ENCODE measurements at places on chromosomes 13 and 19.
A peak's percentile ranks its signal among the peaks of the same experiment; 100 is the strongest.

GRCh38 chr19:33299051-33299688, 3.2 kb downstream of the CEBPA start:
- DNase-seq, result no peak

- DNase-seq, result no peak
Measured at GRCh38 chr13:114309806-114310410, 4.4 kb upstream of the CHAMP1 start.

GRCh38 chr19:37007587-37008220, 70.5 kb upstream of the ZNF420 start:
- peak; percentile 36 for DNase-seq

DNA sequence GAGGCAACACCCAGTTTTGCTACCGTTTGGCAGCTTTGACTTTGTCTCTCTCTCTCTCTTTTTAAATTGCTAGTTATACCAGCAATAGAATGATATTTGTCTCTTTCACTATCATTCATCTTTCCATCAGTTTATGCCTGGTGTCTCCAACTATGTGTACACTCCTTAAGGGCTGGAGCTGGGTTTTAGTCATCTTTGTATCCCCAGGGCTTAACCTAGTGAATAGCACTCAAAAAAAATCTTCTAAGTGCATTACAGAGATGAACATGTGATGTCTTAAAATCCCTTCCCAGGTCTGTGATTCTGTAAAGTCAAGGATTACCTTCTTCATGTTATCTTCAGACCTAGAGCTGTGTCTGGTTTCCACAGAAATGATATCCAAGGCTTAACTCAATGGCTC, 7.8 kb upstream of the UBL3 start:
- DNase-seq, result no peak

- no peak for DNase-seq
Measured at GRCh38 chr19:10395436-10395835, 7.9 kb downstream of the CDC37 start.

DNA sequence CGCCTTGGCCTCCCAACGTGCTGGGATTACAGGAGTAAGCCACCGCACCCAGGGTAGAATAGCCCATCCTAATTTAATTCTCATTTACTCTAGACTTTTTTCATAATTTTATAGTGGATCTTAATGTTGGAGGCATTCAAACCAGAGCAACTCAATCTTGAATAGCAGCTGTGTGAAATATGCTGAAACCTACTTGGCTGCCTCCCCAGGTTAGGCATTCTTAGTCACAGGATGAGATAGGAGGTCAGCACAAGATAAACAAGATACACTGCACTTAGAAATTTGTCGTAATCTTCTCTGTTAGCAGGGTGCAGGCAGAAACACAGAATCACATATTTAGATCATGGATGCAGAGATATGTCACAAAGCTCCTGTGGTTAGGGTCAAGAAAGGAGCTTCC, 2.7 kb upstream of the ZNF43 start:
- no peak for DNase-seq

GRCh38 chr19:35297515-35297848, 5.5 kb downstream of the MAG start:
- no peak for DNase-seq

DNA sequence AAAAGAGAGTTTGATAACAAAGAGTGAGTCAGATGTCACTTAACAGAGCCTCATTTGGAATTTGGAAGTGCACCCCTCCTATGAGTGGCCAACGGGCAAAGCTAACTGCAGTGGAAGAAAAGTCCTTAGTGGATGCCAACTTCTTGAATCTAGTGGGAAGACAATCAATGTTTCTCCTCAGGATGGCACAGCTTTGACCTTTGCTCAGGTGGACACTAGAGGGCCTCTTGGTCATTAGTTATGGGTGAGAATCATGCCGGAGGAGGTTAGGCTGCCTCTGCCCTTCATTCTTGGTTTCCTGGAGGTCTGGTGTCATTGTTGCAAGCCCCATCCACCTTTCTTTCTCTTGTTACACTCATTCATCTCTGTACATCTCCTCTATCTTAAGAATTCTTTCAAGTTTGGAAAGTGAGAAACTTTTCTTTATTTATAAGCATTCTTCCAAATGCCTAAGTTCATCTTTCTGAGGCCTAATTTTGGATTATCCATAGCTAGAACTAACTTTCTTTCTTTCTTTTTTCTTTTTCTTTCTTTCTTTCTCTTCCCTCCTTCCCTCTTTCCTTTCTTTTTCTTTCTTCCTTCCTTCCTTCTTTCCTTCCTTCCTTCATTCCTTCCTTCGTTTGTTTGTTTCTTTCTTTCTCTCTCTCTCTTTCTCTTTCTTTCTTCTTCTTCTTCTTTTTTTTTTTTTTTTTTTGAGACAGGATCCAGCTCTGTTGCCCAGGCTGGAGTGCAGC, 327.2 kb upstream of the TSHZ3 start:
- DNase-seq, result no peak

- DNase-seq, result no peak
Measured at GRCh38 chr19:55262359-55262758, 3.5 kb upstream of the PPP6R1 start.

GRCh38 chr19:12092065-12092867, 27.7 kb downstream of the ZNF844 start:
- peak; percentile 70 for DNase-seq

DNA sequence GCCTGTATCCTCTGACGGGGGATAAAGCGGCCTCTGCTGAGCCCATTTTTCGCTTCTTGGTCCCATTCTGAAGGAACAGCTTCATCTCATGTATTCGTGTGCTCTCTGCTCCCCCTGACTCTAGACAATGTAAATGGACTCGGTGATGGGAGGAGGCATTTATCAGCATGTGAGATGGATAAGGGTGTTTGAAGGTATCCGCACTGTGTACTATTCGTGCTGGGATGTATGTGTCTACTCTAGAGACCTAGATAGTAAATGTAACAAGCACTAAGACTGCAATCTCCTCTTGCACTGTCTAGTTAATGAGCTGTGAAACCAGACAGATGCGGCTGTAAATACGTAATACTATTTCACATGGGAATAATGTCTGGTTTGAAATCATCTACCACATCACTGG, 134.6 kb upstream of the ARGLU1 start:
- no peak for DNase-seq

GRCh38 chr13:28415994-28416421, 78.9 kb downstream of the FLT1 start:
- no peak for DNase-seq

GRCh38 chr13:67128136-67128535, 102.0 kb downstream of the PCDH9 start:
- no peak for DNase-seq

GRCh38 chr13:41137241-41137640, 4.6 kb upstream of the KBTBD6 start:
- no peak for DNase-seq

DNA sequence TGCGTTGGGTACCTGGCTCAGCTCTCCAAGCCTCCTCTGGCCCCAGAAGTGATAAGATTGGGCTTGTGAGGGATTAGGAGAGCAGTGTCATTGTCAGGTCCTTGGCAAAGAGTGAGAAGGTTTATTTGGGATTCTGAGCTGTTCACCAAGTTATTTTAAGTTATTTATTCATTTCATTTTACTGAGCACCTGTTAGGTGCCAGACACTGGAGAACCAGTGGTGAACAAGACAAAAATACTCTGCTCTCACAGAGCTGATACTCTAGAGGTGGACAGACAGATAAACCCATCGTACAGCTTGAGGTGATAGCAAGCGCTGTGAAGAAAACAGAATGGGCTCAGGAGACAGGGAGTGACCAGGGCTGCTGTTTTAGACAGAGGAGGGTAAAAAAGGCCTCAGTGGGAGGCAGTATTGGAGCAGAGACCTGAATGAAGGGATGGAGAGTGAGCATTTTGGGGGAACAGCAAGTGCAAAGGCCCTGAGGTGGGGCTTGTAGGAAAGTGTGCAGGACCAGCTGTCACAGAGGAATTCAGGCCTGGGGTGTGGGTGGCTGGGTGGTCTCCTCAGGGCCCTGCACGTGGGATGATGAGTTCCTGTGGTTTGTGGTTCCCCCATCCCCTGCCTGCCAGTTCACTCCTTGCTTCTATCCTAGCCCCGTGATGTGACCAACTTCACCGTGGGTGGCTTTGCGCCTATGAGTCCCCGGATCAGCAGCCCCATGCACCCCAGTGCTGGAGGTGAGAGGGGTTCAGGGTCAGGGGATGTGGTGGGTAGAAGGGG, 8.7 kb upstream of the TIMM50 start:
- DNase-seq, result no peak

- no peak for DNase-seq
Measured at GRCh38 chr13:112603641-112604225, 15.8 kb upstream of the TUBGCP3 start.

GRCh38 chr13:112711528-112712265, 21.9 kb downstream of the ATP11A start:
- DNase-seq, result peak; percentile 93

GRCh38 chr13:58254943-58255342, 623.4 kb downstream of the PCDH17 start:
- DNase-seq, result no peak

GRCh38 chr13:25281193-25281934, 5.9 kb downstream of the MTMR6 start:
- DNase-seq, result no peak

DNA sequence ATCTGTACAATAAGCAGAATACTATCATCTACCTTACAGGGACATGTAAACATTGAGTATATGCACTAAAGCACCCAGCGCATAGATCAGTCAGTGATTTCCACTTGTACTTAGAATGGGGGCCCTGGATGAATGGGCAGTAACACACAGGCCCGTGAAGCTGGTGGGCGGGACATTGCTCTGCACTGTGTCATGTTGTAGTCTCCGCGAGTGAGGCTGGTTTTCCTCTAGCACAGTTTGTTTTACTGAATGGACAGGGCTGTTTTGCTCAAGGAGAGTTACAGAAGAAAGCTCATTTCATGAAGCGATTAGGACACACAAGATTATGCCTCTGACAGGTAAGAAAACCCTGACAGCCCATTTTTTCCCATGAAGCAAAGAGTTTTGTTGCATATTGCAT, 86.4 kb upstream of the SOX21 start:
- no peak for DNase-seq

DNA sequence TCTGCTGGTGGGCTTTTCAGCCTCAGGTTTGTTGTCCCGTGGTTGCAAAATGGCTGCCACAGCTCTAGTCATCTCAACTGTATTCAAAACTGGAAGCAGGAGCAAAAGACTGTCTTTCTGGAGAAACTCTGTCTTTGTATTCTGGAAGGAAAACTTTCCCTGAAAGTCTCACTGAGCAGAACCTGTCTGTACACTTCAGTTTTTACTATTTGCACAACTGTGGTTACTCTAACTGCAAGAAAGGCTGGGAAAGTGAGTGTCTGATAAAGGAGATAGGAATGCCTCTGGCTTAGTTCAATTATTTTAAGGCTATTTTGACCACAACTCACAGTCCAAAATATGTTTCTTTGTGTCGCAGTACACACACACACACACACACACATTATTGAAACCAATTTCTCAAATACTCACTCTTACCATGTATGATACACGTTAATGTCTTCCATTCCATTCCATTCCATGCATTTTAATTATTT, 49.7 kb upstream of the EHD2 start:
- peak; percentile 83 for DNase-seq

GRCh38 chr13:103692442-103692841, 626.2 kb upstream of the SLC10A2 start:
- DNase-seq, result no peak

DNA sequence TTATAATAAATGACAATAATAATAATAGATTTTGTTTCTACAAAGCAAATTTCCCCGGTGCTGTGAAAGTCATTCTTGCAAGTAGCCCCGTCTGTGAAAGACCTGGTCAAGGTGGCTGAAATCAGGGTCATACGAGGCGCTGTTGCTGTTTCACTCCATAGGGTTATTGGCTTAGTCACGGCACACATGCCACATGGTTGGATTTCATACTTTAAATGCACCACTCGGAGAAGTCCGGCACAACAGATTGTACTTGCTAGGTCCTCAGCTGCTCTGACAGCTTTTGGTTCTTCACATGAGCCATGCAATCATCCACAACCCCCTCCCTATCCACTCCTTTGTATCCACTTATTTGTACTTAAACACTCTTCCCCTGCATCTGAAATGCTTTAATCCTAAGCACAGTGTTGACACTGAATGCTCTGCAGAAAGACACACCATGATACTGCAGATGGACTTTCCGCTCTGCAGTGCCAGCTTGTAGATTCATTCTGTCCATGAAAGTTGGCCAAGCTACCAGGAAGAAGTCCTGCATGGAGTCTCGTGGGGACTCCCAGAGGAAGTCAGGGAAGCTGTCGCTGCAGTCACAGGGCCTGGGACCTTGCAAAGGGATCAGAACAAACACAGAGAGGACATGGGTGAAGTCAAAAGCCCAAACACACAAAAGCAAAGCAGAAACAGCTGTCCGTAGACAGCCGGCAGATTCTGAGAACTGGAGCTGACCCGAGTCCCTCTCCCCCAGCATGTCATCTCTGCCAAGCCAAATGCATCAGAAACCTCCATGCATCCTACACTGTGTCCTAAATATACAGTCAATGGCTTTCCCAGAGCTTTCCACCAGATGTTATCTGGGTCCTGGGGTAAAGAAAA, 124.6 kb downstream of the COL4A2 start:
- no peak for DNase-seq

GRCh38 chr13:22000191-22000590, 329.3 kb downstream of the FGF9 start:
- DNase-seq, result no peak

GRCh38 chr19:9149997-9150396, 9.8 kb downstream of the ZNF317 start:
- DNase-seq, result no peak

GRCh38 chr19:5873617-5874199, 3.4 kb upstream of the FUT5 start:
- DNase-seq, result no peak

GRCh38 chr19:17847538-17848366, at the start of gene JAK3:
Gene JAK3, minus strand, starts transcription at chr19:17847982. Its CDS starts 3,565 bp downstream, at chr19:17844417.
- peak; percentile 27 for DNase-seq

- no peak for DNase-seq
Measured at GRCh38 chr19:1582201-1582600, 10.5 kb downstream of the MBD3 start.

DNA sequence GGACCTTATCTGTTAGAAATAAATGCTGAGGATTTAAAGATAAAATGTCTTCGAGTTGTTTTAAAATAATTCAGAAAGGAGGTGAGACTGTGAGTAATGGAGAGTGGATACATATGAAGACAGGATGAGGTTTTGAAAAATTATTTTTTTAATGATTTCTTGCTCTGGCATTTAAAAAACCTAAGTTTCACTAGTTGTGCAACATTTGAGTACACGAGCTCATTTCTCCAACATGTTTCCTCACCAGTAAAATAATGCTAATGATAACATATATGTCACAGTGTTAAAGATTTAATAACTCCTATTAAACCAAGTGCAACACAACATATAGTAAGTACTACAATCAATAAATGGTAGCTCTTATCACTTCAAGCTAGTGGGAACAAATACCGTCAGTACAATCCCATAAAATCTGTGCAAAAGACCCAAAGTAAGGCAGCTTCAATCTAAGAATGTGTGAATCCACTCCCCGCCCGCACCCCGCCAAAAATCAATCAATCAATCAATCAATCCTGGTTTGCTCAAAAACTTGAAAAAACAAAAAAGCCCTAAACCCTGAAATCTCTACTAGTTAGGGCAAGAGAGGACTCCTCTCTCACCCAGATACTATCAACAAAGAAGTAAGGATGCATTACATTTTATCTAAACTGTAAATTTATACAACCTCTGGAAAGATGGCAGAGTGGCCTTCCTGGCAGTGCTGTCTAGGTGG, 1.3 kb downstream of the ALG5 start:
- no peak for DNase-seq

- no peak for DNase-seq
Measured at GRCh38 chr19:32012886-32013631, 332.4 kb upstream of the ZNF507 start.

GRCh38 chr13:23639674-23640073, 69.5 kb downstream of the TNFRSF19 start:
- DNase-seq, result no peak

- DNase-seq, result no peak
Measured at GRCh38 chr13:22629374-22629773, 551.4 kb upstream of the SGCG start.
